ENCODE measurements at places on chromosomes 12 and 14. TPM values are rescaled to one million over a fixed set of nuclear protein-coding genes. Genes with fewer than 3 reads are reported as not detected.

HAL gene
- total RNA-seq: 216 TPM

PGF gene
- 8.2 TPM for total RNA-seq

PAH gene
- total RNA-seq: not detected

KRT73 gene
- 27.4 TPM for total RNA-seq

HOXC12 gene
- 5.4 TPM for total RNA-seq

EPYC gene
- total RNA-seq: not detected

SYNJ2BP gene
- 10.1 TPM for total RNA-seq

ESRRB gene
- not detected for total RNA-seq

BCL11B gene
- 53.1 TPM for total RNA-seq

- H3K27me3 ChIP-seq: no peaks in the 10 kb centered on the region
- H3K27ac ChIP-seq: no peak overlapping the region
- no peak overlapping the region for H3K4me3 ChIP-seq
- DNase-seq: no peak
Observed at GRCh38 chr12:1050059-1050707, 59.2 kb downstream of the ERC1 start.

DNA sequence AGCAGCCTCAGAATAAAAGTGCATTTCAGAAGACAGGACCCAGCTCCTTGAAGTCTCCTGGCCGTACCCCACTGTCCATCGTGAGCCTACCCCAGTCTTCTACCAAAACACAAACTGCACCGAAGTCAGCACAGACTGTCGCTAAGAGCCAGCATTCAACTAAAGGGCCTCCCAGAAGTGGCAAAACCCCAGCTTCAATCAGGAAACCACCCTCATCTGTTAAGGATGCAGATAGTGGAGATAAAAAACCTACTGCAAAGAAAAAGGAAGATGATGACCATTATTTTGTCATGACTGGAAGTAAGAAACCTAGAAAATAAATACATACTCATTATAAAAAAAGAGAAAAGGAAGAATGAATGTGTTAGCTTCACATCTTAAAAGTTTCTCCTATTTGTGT lies 51.1 kb downstream of the GAS2L3 start:
- peaks cover 7% of the 10 kb centered on the region for H3K36me3 ChIP-seq
- H3K27me3 ChIP-seq: no peaks in the 10 kb centered on the region
- DNase-seq: no peak
- H3K4me3 ChIP-seq: no peak overlapping the region

GRCh38 chr14:87967496-87967895 lies 25.5 kb downstream of the GALC start:
- no peak overlapping the region for H3K27ac ChIP-seq
- H3K4me1 ChIP-seq: no peaks in the 10 kb centered on the region

DNA sequence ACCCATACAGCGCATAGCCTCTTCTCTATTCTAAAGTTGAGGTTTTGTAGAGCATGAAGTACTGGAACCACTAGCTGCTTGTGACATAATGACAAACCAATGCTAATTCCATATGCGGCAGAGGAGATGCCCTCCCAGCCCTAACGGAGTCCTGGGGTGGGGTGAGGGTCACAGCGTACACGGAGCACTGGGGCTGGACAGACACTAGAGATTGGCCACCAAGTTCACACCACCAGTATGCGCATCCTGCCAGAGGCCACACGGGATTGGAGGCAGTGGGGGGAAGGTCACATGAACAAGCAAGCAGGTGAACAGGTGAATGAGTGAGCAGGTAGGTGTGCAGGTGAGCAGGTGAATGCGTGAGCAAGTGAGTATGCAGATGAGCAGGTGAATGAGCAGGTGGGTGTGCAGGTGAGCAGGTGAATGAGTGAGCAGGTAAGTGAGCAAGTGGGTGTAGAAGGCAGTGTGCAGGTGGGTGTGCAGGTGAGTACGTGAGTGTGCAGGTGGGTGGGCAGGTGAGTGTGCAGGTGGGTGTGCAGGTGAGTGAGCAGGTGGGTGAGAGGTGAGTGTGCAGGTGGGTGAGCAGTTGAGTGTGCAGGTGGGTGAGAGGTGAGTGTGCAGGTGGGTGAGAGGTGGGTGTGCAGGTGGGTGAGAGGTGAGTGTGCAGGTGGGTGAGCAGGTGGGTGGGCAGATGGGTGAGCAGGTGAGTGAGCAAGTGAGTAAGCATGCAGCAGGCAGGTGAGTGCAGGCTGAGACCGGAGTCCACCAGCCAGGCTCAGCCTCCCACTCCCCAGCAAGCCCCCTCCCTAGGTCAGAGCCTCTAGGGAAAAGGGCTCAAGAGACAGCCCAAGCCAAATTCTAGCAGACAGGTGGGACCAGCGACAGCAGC lies 52.7 kb downstream of the CCDC85C start:
- no peaks in the 10 kb centered on the region for H3K27me3 ChIP-seq
- H3K36me3 ChIP-seq: no peaks in the 10 kb centered on the region
- peaks cover 24% of the 10 kb centered on the region for H3K4me1 ChIP-seq
- no peak overlapping the region for H3K27ac ChIP-seq
- no peak overlapping the region for H3K4me3 ChIP-seq
- DNase-seq: no peak

GRCh38 chr14:95446470-95446869 lies 70.0 kb downstream of the SYNE3 start:
- H3K36me3 ChIP-seq: peaks cover 61% of the 10 kb centered on the region
- H3K27ac ChIP-seq: no peak overlapping the region
- no peaks in the 10 kb centered on the region for H3K27me3 ChIP-seq
- peaks cover 6% of the 10 kb centered on the region for H3K4me1 ChIP-seq
- no peak for DNase-seq
- no peak overlapping the region for H3K4me3 ChIP-seq

DNA sequence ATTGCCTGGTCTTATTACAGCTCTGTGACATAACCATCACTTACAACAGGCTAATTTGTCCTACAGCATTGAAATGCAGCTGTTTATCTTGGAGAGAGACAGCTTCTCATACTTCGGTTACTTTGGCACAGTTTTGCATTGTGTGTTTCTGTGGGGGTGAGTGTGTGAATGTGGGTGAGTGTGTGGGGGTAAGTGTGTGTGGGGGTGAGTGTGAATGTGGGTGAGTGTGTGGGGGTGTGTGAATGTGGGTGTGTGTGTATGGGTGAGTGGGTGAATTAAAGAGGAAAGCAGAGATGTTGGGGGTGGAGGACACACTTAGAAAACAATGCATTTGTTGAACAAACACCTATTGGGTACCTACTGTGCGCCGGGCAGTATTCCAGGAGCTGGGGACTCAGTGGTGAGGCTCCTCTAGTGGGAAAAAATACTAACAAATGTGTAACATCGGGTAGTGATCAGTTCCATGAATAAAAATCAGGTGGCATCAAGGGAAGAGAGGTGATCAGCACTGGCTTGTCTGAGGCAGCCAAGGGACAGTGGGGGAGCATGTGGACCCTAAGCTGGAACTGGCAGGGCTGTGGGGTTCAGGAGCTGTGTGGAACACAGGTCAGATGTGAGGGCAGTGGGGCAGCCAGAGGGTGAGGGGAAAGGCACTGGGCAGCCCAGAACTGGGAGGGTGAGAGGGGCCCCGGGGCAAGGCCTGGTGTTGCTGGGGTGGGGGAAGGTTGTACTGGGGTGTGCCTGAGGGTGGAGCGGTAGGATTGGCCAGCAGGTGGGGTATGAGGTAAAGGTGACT lies 44.1 kb upstream of the AMN start:
- H3K27me3 ChIP-seq: no peaks in the 10 kb centered on the region
- H3K36me3 ChIP-seq: peaks cover 31% of the 10 kb centered on the region
- no peak overlapping the region for H3K4me3 ChIP-seq
- no peaks in the 10 kb centered on the region for H3K4me1 ChIP-seq
- DNase-seq: no peak
- no peak overlapping the region for H3K27ac ChIP-seq

DNA sequence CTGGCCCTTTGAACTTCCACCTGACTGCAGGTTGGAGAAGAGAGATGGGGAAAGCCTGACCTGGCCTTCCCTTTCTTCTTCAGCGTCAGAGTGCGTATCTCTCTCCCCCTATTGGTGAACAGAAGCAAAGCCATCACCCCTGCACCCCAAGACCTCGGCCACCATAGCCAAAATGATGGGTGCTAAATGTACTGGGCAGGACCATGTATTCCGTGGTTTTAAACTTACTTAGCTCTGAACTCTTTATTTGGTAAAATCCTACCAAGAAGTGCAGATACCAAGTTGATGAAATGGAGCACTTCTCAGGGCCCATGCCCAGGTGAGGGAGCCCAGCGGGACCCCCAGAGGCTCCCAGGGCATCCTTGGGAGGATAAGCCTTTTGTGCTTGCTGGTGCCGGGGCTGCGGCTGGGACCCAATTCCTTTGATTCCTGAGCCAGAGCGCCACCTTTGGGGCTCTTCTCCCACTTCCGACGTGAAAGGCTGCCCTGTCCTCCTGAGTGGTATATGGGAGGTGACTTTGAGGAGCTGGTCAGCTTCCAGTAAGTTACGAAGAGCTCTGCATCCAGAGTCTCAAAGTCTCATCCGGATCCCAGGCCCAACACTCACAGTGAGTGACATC lies 9.4 kb downstream of the CCND2 start:
- H3K27me3 ChIP-seq: no peaks in the 10 kb centered on the region
- H3K4me3 ChIP-seq: no peak overlapping the region
- peaks cover 53% of the 10 kb centered on the region for H3K36me3 ChIP-seq
- H3K27ac ChIP-seq: no peak overlapping the region
- peaks cover 28% of the 10 kb centered on the region for H3K4me1 ChIP-seq

DNA sequence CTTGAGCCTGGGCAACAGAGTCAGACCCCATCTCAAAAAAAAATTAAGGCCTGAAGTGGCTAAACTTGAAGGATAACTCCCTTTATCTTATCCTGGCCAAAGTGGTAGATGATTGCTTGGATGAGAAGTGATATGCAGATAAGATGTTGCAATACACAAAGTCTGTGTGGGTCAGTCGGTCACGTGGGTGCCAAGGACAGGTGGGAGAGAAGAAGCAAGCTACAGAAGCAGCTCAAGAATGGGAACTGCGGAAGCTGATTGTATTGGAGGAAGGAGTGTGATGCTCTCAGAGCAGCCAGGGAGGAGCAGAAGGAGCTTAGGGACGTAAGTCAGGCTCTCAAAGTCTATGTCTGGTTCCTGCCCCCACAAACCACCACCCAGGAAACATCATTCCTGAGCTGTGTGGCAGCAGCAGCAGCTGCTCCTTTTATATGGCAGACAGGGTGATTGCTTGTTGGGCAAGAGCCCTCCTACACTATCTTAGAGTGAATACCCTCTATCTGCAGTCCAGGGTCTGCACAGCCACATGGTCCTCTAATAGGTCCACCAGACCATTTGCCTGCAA lies 54.5 kb downstream of the ATP2A2 start:
- H3K27ac ChIP-seq: no peak overlapping the region
- H3K27me3 ChIP-seq: no peaks in the 10 kb centered on the region
- peaks cover 4% of the 10 kb centered on the region for H3K4me1 ChIP-seq
- no peak for DNase-seq

GRCh38 chr12:97813301-97813700 lies 350.7 kb downstream of the RMST start:
- H3K4me1 ChIP-seq: no peaks in the 10 kb centered on the region
- no peaks in the 10 kb centered on the region for H3K27me3 ChIP-seq
- H3K36me3 ChIP-seq: no peaks in the 10 kb centered on the region
- no peak for DNase-seq

GRCh38 chr12:1197264-1198018 lies 206.4 kb downstream of the ERC1 start:
- H3K4me3 ChIP-seq: no peak overlapping the region
- peaks cover 17% of the 10 kb centered on the region for H3K4me1 ChIP-seq
- no peak overlapping the region for H3K27ac ChIP-seq

GRCh38 chr14:94961386-94962165 lies 191.7 kb upstream of the GSC start:
- no peak overlapping the region for H3K27ac ChIP-seq
- no peak for DNase-seq
- H3K27me3 ChIP-seq: peaks cover 19% of the 10 kb centered on the region
- no peaks in the 10 kb centered on the region for H3K36me3 ChIP-seq

DNA sequence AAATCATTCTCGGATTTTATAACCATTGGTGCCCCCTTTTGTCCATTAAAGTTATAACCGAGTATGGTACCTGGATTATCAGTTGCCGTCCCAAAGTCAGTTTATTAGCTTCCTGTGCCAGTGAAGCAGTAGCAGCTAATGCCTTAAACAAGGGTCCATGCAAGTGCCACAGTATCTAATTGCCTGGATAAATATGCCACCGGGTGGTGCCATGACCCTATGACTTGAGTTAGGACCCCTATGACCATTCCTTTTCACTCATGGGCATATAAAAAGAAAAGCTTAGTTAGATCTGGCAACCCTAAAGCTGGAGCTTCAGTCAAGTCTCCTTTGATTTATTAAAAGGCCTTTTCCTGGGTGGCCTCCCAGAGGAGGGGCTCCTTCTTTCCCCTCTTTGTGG lies 1314.6 kb downstream of the TMEM121 start:
- no peak for DNase-seq
- H3K4me3 ChIP-seq: no peak overlapping the region
- H3K4me1 ChIP-seq: peaks cover 4% of the 10 kb centered on the region
- H3K27ac ChIP-seq: no peak overlapping the region

- peaks cover 36% of the 10 kb centered on the region for H3K4me1 ChIP-seq
- H3K27ac ChIP-seq: peak overlapping the region; percentile 78
- DNase-seq: no peak
- peaks cover 7% of the 10 kb centered on the region for H3K36me3 ChIP-seq
- no peaks in the 10 kb centered on the region for H3K27me3 ChIP-seq
- H3K4me3 ChIP-seq: peak overlapping the region; percentile 74
Observed at GRCh38 chr12:121537814-121538698, 42.8 kb downstream of the KDM2B start.

- H3K4me1 ChIP-seq: no peaks in the 10 kb centered on the region
- no peak for DNase-seq
- no peak overlapping the region for H3K4me3 ChIP-seq
- peaks cover 83% of the 10 kb centered on the region for H3K36me3 ChIP-seq
- H3K27ac ChIP-seq: no peak overlapping the region
Observed at GRCh38 chr12:879641-880040, 69.9 kb downstream of the RAD52 start.

GRCh38 chr14:95832012-95832411 lies 44.6 kb upstream of the TUNAR start:
- H3K27ac ChIP-seq: no peak overlapping the region
- H3K36me3 ChIP-seq: no peaks in the 10 kb centered on the region
- DNase-seq: no peak
- no peak overlapping the region for H3K4me3 ChIP-seq
- H3K27me3 ChIP-seq: peaks cover 16% of the 10 kb centered on the region

GRCh38 chr14:64438181-64438841 lies 27.0 kb upstream of the AKAP5 start:
- peaks cover 64% of the 10 kb centered on the region for H3K36me3 ChIP-seq
- H3K4me3 ChIP-seq: no peak overlapping the region
- no peaks in the 10 kb centered on the region for H3K27me3 ChIP-seq
- no peak overlapping the region for H3K27ac ChIP-seq
- no peaks in the 10 kb centered on the region for H3K4me1 ChIP-seq

- peak; percentile 65 for DNase-seq
- no peaks in the 10 kb centered on the region for H3K27me3 ChIP-seq
- peak overlapping the region; percentile 87 for H3K4me3 ChIP-seq
- peak overlapping the region; percentile 99 for H3K27ac ChIP-seq
- peaks cover 30% of the 10 kb centered on the region for H3K4me1 ChIP-seq
- H3K36me3 ChIP-seq: no peaks in the 10 kb centered on the region
Observed at GRCh38 chr14:50667684-50667995, 466 bp downstream of the SAV1 start.

DNA sequence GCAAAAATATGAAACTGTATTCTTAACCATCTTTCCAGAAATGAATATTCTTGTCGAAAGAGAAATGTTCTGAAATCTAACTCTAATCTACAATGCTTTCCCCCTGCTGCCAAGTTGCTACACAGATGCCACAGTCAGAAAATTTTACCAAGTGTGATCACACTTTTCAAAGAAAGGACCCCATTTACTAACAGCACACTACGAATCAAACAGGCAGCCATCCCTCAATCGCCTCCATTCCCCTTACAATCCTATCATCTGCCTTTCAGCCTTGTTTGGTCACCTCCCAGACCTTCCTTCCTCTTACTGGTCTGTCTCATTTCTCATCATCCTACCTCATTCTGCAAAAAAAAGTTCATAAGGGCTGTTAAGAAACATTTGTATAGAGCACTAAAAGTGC lies 190.1 kb downstream of the MED13L start:
- no peaks in the 10 kb centered on the region for H3K27me3 ChIP-seq
- H3K36me3 ChIP-seq: no peaks in the 10 kb centered on the region
- no peak overlapping the region for H3K27ac ChIP-seq
- no peaks in the 10 kb centered on the region for H3K4me1 ChIP-seq
- no peak overlapping the region for H3K4me3 ChIP-seq

Data from suprapubic skin (tissue), 4 donors.